Epithelial cell of alveolus of lung (primary cell): ENCODE measurements at places on chromosomes 7 and 10. TPM values are rescaled to one million over a fixed set of nuclear protein-coding genes. Genes with fewer than 3 reads are reported as not detected.

DYNC1I1 gene
- total RNA-seq = 0.13 TPM in 1 of 2 replicates, not detected in the other

CALHM1 gene
- not detected in 2 replicates for total RNA-seq

FAM237B gene
- total RNA-seq = not detected in 2 replicates

C10orf71 gene
- total RNA-seq = not detected in 2 replicates

CYP2E1 gene
- under 0.01 and 1.7 TPM in 2 replicates for total RNA-seq

PRRT4 gene
- 0.16 TPM in 1 of 2 replicates, not detected in the other for total RNA-seq

DLD gene
- 29.5 and 36.6 TPM in 2 replicates for total RNA-seq

PILRA gene
- 4.4 TPM in 1 of 2 replicates, not detected in the other for total RNA-seq

SLC26A4 gene
- total RNA-seq = 0.40 and 0.78 TPM in 2 replicates

SH3PXD2A gene
- total RNA-seq = 25.7 and 31.2 TPM in 2 replicates

CYP2C8 gene
- total RNA-seq = not detected in 2 replicates

TSPAN33 gene
- total RNA-seq = 0.13 and 1.0 TPM in 2 replicates

HNRNPF gene
- 199 and 209 TPM in 2 replicates for total RNA-seq

COL17A1 gene
- 1.0 and 7.5 TPM in 2 replicates for total RNA-seq

PKD2L1 gene
- total RNA-seq = not detected in 2 replicates

CARD11 gene
- 0.16 and 6.9 TPM in 2 replicates for total RNA-seq

POMZP3 gene
- 2.3 and 9.7 TPM in 2 replicates for total RNA-seq

AVPI1 gene
- 17.1 and 28.0 TPM in 2 replicates for total RNA-seq

TEX47 gene
- total RNA-seq = not detected in 2 replicates

ZKSCAN1 gene
- total RNA-seq = 20.2 and 44.2 TPM in 2 replicates

GAD2 gene
- total RNA-seq = not detected in 2 replicates

OPALIN gene
- total RNA-seq = not detected in 2 replicates

UCN3 gene
- total RNA-seq = not detected in 2 replicates

DNAJC9 gene
- total RNA-seq = 11.3 and 30.8 TPM in 2 replicates

AIMP2 gene
- 40.4 and 74.5 TPM in 2 replicates for total RNA-seq

FGL2 gene
- 0.26 and 1.9 TPM in 2 replicates for total RNA-seq

FOXI2 gene
- not detected in 2 replicates for total RNA-seq

ZP3 gene
- total RNA-seq = 0.72 and 2.1 TPM in 2 replicates

ADAMTS14 gene
- total RNA-seq = 0.08 and 0.39 TPM in 2 replicates
